H1 (cell line): ENCODE measurements at places on chromosomes 12 and 14.

DNA sequence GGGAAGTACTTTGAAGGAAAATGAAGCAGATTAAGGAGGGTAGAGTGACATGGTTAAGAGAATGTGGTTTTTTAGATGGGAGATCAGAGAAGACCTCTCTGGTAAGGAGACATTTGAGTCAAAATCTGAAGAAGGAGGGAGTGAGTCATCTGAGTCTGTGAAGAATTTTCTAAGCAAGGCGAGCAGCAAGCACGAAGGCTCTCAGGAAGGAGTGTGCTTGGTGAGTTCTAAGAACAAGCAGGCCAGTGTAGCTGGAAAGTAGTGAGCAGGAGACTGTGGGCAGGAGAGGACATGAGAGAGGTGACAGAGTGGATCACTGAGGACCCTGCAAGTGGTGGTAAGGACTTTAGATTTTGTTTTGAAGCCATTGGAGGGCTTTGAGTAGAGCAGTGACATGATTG is 76.3 kb upstream of the FUT8 start:
- no peak for DNase-seq

- no peak for DNase-seq
Measured at GRCh38 chr12:63941166-63941800, 96.8 kb downstream of the SRGAP1 start.

DNA sequence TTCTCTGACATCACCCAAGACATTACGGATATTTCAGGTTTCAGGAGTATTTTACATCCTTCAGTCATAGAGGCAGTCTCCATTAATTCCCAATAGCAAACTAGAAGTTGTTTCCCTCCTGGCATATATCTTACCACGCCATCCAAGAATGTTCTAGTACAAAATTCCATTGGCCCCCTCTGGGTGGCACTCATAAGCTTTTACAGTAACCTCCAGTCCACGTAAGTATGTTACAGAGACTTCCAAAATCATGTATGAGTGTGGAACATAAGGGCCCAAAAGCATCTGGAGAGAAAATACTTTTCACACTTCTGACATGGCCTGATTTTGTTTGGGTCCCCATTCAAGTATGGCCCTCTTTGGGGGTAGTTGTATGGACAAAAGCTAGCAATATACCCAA is 58.1 kb upstream of the DHRS4 start:
- no peak for DNase-seq

GRCh38 chr12:21769307-21769706 is 5.2 kb downstream of the KCNJ8 start:
- DNase-seq: no peak

DNA sequence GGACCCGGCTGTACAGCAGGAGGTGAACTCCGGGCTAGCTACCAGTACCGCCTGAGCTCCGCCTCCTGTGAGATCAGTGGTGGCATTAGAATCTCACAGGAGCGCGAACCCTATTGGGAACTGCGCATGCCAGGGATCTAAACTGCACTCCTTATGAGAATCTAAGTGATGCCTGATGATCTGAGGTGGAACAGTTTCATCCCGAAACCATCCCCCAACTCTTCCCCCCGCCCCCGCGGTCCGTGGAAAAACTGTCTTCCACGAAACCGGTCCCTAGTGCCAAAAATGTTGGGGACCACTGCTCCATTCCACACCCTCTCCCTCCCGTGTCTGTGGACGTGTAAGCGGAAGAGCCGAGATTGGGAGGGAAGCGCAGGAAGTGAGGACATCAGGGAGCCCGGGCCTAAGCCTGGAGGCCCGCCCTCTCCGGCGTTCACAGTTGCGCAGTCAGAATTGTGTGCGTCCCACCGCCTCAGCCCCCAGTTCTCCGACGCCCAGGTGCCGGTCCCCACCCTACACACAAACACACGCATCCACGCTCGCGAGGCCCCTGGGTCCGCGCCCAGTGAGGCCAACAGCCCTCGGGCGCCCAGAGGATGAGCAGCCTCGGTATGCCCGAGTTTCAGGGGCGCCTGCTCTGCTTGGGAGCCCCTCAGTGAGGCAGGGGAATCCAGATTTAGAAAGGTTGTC is 1.8 kb upstream of the RNASE4 start:
- no peak for DNase-seq

GRCh38 chr12:48977290-48978281 is 536 bp upstream of the WNT1 start:
- DNase-seq: no peak

DNA sequence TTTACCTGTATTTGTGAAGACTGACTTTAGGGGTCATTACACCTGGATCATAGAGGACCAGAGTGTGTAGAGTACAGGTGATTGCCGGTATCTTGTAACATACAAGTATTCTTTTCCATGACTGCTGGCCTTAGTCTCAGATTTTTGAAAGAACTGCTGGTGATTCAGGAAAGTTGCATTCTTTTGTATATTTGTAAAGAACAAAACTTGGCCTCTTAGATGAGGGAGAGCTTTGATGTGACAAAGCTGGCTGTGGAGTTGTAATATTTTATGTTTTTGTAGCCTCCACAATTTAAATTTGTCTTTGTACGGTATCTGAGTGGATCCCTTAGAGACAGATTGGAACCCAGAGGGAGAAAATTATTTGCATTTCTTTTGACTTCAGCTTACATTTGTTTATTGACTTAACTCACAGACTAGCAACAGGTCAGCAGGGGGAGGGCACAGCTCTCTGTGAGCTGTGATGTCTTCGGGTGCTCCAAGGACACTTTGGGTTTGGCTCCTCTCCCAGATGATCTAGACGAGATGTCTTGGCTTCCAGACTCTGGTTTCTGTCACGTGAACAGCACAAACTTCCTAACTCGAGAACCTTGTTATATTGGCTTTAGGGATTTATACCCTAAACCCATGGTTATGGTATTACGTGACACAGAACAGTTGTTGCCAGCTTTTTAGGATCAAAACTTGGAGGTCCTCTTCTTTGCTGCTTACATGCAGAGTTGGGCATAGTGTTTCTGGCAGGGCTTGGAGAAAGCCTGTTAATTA is 65.9 kb downstream of the DAAM1 start:
- DNase-seq: no peak

- DNase-seq: no peak
Measured at GRCh38 chr12:128637642-128638606, 185.8 kb downstream of the SLC15A4 start.

- DNase-seq: no peak
Measured at GRCh38 chr12:89432396-89432795, 80.1 kb upstream of the DUSP6 start.

- DNase-seq: no peak
Measured at GRCh38 chr14:58947156-58947555, 241.3 kb upstream of the DAAM1 start.

GRCh38 chr12:116236148-116236731 is 41.3 kb downstream of the MED13L start:
- no peak for DNase-seq

DNA sequence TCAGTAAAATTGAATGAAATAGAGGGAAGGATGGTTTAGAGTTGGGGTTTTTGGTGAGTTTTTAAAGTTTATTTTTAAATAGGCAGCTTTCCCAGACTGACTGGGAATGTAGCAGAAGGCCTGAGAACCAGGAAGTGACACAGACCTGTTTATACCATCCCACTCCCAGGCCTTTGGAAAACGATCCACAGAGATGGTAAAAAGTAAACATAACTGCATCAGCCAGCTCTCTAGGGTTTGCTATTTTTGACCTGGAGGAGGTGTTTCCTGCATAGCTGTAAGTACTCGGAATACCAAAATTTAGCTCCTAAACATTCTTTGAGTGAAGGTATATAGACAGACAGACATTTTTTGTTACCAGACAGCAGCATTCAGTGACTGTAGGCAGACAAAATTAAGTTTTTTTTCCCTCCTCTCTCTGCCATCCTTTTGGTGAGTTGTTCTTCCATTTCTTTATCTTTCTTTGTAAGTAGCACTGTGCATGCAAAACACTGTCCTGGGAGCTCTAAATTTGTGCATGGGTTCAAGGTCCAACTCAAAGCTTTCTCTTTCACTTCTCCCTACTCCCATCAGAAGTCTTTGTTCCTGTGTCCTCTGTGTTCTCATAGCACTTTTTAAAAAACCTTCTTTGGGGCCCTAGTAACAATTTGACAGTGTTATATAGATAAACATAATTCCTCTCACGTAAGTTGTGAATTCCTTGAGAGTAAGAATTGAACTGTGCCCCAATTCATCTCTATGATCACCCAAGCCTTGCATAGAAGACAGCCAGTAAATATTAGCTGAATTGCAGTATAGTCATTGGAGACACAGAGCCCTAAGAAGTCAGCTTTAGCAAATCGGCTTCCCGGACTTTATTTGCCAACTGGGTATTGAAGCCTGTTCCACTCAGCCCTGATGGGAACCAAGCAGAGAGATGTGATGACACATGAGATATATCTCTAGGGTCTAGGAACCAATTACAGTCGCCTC is 37.4 kb downstream of the SUSD6 start:
- no peak for DNase-seq

DNA sequence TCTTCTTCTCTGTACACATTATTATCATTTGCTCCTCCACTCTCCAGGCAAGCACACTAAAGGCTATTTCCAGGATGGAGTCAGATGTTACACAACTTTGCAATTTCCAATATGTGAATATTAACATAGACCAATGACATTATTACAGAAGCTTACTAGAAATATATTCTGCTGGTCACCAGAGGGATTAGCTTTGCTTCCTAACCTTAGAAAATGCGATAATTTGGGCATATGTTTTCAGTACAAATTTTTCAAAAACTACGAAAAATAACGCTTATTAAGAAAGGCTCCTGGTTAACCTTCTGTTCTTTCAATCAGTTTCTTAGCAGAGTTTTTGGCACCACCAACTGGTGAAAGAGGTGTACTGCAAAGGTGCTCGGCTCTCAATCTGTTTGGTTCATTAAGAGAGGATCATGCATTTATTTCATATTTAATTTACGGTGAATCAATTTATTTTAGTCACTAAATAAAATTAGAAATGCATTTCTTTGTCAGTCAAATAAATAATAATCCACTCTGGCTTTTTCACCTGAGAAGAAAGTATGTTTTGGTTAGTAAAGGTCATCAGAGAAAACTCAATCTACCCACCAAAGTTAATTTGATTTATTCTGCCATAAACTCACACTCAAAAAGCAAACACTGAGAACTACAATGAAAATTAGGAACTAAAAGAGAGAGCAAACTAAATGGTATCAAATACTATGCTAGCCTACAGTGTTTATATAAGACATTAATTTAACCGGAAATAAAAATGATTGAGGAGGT is 39.2 kb downstream of the EFCAB11 start:
- DNase-seq: no peak

DNA sequence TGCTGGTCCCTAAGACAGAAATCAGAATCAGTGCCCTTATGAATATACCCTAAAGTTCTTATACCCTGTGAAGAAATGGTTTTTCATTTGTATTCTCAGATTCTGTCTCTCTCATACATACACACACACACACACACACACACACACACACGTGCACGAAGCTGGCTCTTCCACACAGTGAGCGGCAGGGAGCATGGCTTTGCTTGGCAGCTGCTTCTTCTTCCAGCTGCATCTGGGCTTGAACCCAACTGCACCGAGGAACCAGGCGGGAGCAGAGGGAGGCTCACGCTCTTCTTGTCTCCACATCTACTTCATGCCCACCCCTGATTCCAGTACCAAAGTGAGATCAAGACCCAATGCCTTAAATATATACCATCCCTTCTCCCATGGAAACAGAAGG is 19.4 kb downstream of the GRIN2B start:
- no peak for DNase-seq
